Foreskin keratinocyte (primary cell): ENCODE measurements at places on chromosomes 1 and 21.

DNA sequence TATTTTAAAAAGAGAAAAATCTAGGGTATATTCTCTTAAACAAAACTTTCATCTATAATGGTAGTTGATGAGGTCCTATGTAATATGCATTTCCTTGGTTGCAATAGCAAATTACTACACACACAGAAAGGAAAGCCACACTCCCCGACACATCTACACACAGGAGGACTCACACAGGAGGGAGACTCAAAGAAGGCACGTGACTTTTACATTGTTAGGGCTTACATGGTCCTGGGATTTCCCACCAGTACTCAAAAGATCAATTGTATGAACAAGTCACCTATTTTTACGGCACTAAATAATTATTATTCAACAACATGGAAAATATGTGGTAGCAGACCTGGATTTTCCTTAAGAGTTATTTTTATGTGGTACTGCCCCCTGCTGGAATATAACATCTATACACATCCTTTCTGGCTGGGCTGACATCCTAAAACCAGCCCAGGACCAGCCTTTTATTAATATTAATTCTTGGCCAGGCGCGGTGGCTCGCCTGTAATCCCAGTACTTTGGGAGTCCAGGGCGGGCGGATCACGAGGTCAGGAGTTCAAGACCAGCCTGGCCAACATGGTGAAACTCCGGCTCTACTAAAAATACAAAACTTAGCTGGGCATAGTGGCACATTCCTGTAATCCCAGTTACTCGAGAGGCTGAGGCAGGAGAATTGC, 33.9 kb upstream of the LGALS8 start:
- peak; percentile 48 for DNase-seq

DNA sequence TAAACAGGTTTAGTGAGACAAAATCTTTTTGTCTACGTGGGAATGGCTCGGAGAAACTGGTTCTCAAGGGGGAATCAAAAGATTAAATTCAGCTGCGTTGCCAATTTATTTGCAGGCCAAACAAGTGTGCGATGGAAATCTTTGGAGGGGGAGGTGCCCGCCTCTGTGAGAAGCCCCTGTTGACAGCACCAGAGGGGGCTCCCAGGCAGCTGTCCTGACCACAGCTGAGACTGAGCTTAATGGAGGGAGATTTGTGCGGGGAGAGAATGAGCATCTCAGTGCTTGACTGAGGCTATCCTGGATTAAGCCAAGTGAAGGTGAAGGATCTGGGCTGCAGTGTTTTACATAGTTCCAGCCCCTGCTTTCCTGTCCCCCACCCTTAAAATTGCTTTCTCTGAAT, 169.7 kb downstream of the ATG4C start:
- no peak for DNase-seq

DNA sequence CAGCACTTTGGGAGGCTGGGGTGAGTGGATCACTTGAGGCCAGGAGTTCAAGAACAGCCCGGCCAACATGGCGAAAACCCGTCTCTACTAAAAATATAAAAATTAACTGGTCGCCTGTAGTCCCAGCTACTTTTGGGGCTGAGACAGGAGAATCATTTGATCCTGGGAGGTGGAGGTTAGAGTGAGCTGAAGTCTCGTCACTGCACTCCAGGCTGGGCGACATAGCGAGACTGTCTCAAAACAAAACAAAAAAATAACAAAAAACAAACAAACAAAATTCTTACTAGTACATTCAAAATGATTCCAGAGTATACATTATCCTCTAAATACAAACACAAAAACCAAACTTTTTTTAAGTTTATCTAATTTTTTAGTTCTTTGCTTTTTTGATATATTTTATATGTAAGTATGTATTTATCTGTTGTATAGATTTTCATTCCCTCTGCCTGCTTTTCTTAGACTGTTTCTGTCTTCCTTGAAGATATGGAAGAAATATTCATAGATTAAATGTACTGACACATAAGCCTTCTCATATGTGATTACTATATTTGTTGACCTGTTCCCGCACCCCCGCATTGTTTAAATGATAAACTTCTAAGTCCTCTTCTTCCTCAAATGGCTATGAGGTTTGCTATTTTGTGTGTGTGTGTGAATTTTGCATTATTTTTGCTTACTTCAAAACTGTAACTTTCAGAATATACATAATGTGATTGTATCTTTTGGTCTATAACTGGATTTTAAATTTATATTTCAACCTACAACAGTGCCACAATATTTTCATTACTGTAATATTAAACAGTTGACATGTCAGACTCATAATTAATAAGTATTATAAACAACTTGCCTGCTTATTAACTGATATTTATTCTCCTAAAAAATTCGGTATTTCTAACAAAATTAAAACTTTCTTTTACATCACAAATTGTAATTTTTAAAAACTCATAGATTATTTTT, 1674.1 kb upstream of the B3GALT2 start:
- DNase-seq = no peak

GRCh38 chr1:178921499-178921898, 50.6 kb upstream of the ANGPTL1 start:
- no peak for DNase-seq

DNA sequence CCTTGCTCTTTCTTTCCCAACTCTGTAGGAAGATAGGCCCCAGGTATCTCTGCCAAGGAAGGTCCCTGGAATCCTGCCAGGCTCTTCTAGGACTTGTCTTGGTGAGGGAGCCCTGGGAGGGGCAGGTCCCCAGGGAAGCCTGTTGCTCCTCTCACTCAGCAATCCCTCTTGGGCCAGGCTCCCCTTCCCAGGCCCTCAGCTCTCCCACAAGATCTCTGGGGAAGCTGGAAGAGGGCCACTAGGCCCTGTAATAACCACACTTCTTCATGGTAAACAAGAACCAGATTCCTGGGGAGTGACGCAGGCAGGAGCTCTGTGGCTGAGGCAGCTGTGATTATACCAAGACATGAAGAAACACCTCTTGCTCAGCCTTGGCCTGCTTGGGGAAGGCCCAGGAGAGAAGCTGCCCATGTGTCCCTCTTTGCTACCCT, 9.9 kb upstream of the MAPKAPK2 start:
- peak; percentile 92 for DNase-seq

DNA sequence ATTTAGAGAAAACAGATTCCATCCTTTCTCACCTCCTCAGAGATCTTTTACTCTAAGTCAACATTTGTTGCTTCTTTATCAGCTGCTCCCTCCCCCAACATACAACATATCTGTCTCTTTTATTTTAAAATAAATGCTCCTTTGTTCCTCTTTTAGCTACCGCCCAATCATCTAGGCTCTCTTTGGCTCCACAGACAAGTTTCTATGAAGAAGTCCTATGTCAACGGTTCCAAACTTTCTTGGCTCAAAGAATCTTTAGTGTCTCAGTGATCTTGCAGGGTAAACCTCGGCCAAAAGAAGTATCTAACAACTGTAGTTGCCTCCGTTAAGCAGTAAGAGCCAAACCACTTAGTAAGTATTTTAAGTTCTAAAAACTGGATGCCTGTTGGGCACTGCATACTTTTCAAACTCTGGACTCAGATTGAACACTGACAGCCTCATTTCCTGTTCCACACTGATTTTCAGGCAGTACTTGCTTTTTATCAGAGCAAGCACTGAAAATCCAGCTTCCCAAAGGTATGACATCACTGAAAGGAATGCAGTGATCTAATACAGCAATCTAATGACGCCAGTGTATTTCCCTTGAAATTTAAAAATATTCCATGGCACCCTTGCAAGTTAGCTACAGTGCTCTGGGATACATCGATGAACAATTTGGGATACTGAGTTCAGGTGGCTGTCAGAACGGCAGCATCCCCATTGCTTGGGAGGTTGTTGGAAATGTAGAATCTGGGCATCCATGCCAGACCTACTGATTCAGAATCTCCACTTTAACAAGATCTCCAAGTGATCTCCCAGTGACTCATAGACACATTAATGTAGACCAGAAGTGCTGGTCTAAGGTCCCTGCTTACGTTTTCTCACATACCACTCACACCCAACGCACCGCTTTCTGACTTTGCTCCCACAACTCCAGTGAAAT, 26.8 kb downstream of the EGLN1 start:
- DNase-seq = peak; percentile 96

DNA sequence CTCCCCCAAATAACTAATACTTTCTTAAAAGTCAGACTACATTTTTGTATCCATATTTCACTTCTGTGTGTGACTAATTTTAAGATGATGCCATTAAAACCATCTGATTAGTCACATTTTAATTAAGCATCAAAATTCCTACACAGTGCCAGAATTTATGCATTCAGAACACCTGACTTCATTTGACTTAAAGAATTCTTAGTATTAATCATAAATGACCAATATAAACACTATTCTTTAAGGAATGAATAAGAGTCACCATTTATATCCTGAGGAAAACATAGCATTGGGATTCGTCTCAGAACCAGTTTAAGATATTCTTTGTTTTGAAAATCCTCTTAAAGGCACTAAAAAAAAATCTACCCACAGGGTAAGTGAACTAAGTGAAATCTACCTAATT, 37.0 kb downstream of the TM2D1 start:
- peak; percentile 80 for DNase-seq

- peak; percentile 54 for DNase-seq
Observed at GRCh38 chr21:31337996-31338907, 5.8 kb downstream of the TIAM1 start.

GRCh38 chr1:174815036-174815435, 184.7 kb upstream of the CACYBP start:
- DNase-seq = peak; percentile 80

DNA sequence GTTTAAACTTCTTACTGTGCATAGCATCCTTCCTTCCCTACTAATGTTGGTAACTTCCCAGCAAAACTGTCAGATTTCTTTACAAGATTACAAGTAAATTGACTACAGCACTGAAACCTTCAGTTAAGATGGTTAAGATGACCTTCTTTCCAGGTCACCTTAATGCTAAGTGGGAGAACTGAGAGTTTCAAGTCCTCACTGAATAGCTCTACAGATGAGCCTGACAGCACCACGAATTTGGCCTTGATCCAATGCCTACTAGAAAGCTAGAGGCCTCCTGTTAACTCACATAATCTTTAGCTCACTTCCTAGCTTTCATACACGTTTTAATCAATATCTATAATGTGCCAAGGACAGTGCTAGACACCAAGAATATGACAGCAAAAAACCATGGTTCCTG, 276.0 kb upstream of the PLD5 start:
- DNase-seq = no peak

- peak; percentile 29 for DNase-seq
Observed at GRCh38 chr1:83931658-83932253, 67.2 kb downstream of the TTLL7 start.

DNA sequence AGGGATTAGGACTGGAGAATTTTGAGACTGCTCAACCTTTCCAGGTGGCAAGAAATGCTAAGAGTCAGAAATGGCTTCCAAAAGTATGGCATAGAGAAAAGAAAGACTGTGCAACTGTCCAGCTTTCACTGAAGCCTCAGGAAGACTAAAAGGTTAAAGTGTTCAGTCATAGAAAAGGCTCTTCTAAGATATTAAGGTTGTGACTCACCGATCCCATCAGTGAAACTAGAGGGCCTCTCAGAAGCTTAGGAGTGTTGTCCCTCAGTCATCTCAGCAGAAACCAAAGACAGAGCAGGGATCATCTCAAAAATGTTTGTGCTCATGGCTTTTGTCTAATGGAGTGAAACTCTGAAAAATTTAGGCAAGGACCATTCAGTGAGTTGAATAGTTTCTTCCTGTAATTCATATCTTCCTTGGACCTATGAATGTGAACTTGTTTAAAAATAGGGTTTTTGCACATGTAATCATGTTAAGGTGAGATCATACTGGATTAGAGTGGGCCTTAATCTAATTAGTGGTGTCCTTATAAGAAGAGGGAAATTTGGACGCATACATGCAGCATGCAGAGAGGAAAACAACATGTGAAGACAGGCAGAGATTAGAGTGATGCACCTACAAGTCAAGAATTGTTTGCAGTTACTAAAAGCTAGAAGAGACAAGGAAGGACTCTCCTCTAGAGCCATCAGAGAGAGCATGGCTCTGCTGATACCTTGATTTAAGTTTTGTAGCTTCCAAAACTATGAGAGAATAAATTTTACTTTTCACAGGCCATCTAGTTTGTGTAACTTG, 71.3 kb downstream of the RPE65 start:
- DNase-seq = peak; percentile 50

- DNase-seq = peak; percentile 36
Observed at GRCh38 chr1:55877437-55878232, 662.5 kb upstream of the USP24 start.

DNA sequence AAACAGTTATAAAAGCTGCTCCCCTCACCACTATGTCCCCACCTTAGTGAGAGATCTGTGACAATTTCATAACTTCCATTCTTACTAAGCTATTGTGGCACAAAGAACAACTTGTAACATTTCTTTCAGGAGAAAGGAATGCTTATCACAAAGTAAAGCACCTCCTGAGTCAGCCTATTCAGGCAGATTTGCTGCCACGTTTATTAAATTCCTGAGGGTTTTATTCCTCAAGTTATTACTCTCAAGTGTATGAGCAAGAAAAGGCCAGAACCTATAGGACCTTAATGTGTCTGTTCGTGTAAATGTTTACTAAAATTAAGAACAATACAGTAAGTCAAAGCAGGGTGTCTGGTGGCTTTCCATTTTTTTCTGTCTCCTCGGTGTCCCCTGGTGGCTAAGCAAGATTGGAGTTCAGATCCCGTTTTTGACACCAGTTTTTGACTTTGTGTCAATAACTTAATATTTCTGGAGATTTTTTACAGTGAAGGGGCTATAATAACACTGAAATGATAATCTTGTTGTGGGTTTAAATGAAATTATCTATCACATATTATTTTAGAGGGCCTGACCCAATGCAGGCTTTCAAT, 1539.6 kb downstream of the BRINP3 start:
- DNase-seq = no peak

GRCh38 chr1:205495237-205495823, 9.1 kb upstream of the CDK18 start:
- DNase-seq = no peak

GRCh38 chr1:24995661-24996060, 65.6 kb upstream of the RUNX3 start:
- no peak for DNase-seq

GRCh38 chr21:44708866-44709425, 2.4 kb downstream of the TSPEAR start:
- DNase-seq = no peak

DNA sequence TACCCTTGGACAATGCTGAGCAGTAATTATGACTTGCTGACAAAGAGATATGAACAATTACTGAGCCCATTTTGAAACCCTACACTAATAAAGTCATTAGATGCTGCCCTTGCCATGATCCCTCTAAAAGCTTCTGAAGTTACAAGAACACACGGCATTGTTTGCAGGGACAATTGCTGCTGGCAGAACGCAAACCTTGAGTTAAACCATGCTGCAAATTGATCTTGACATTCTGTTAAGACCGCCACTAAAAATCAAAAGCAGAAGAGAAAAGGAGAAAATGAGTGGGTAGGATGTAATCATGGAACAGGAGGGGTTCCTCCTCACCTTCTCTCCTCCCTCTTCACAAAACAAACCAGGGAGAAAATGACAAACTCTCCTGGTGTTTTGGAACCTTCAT, 136.2 kb upstream of the DMRTA2 start:
- no peak for DNase-seq

GRCh38 chr1:205588636-205589035, 43.2 kb downstream of the ELK4 start:
- DNase-seq = no peak
